WTC11 (cell line): ENCODE measurements at places on chromosomes 2 and 18. TPM values are rescaled to one million over a fixed set of nuclear protein-coding genes. Genes with fewer than 3 reads are reported as not detected.
A peak's percentile ranks its signal among the peaks of the same experiment; 100 is the strongest.

DNA sequence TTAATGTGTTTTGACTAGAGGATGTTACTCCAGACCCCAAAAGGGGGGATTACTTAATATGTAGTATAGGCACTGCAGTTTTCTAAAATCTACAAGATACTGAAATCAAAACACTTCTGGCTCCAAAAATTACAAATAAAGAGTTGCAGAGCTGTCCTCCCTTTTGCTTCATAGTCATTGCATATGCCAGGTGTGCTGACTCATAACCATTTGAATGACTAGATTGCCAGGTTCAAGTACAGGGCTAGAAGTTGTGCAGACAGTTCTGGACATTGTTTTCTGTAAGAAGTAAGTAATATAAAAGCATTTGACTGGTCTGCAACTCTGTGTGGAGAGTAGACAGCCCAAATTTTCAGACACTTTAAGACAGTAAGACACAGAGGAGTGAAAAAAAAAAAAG, 6.7 kb downstream of the CWC22 start:
- 0 out of 2 replicates have a peak overlapping the region, but pooled peaks have one; percentile 31 for H3K27ac ChIP-seq
- H3K4me3 ChIP-seq = no peak overlapping the region
- DNase-seq = no peak
- no peaks in the 10 kb centered on the region for H3K27me3 ChIP-seq

GRCh38 chr18:9335697-9336045, 1.1 kb downstream of the TWSG1 start:
- peaks cover 27% of the 10 kb centered on the region for H3K27me3 ChIP-seq
- H3K4me1 ChIP-seq = peaks cover 10% of the 10 kb centered on the region; the same call in 1 of the 2 replicates
- DNase-seq = no peak
- H3K36me3 ChIP-seq = peaks cover 12% of the 10 kb centered on the region
- H3K27ac ChIP-seq = no peak overlapping the region

- no peak for DNase-seq
- no peak overlapping the region for H3K27ac ChIP-seq
- H3K4me1 ChIP-seq = peaks cover 23% of the 10 kb centered on the region
Measured at GRCh38 chr2:35443087-35443486, 912.5 kb upstream of the CRIM1 start.

- no peak overlapping the region for H3K4me3 ChIP-seq
- peaks cover 4% of the 10 kb centered on the region for H3K4me1 ChIP-seq
Measured at GRCh38 chr2:105545730-105546627, 147.1 kb upstream of the FHL2 start.

- no peak overlapping the region for H3K27ac ChIP-seq
- peak overlapping the region; percentile 58 for H3K4me3 ChIP-seq
- H3K27me3 ChIP-seq = peaks cover 70% of the 10 kb centered on the region
Measured at GRCh38 chr2:172109988-172110811, 7.5 kb upstream of the DLX2 start.

The C1QL2 gene
- 0.55 to 1.0 TPM (median 0.71 TPM) in 3 replicates for total RNA-seq

The CRYGD gene
- 4.6 to 6.3 TPM (median 5.7 TPM) in 3 replicates for total RNA-seq

The EVA1A gene
- total RNA-seq = 3.2 to 4.1 TPM (median 3.3 TPM) in 3 replicates

DNA sequence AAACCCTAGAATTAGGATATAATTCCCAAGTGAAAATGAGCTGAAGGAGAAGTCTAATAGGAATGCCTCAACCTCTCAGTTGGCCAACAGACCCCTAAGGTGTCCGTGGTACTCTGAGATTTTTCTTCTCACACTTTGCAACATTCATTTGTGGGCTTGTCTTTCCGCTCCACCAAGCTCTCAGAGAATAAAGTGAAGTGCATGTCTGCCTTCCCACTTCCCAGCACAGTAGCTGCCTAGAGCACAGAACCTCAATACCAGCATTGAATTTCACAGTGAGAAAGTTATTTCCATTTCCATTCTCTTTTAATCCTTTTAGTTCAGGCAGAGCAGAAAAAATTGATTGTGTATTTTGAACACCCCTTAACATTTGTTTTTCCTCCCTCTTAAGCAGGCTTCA, 451.8 kb downstream of the TGIF1 start:
- H3K27me3 ChIP-seq = no peaks in the 10 kb centered on the region
- peaks cover 20% of the 10 kb centered on the region for H3K4me1 ChIP-seq
- no peak overlapping the region for H3K4me3 ChIP-seq
- no peak overlapping the region; the same call in 1 of the 2 replicates for H3K27ac ChIP-seq
- H3K36me3 ChIP-seq = no peaks in the 10 kb centered on the region

DNA sequence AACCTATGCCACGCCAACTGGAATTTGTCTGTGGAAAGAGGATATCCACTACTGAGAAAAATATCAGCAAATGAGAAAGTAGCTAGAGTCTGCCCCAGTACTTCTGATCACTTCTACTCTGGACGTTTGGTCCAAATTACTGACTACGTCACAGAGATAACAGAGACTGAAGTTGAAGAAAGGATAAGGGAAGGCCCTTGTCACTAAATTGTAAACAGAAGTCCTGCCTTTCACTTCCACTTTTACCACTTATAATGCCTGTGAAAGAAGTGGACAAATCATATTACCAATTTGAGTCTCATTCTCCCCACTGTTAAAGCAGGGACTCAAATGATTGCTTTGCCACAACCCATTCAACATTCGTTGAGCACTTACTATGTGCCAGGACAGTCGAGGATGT, 173.9 kb upstream of the ERBB4 start:
- H3K36me3 ChIP-seq = no peaks in the 10 kb centered on the region
- no peaks in the 10 kb centered on the region; the same call in 1 of the 2 replicates for H3K27me3 ChIP-seq
- H3K4me3 ChIP-seq = no peak overlapping the region
- H3K4me1 ChIP-seq = no peaks in the 10 kb centered on the region; the same call in 1 of the 2 replicates
- no peak for DNase-seq

DNA sequence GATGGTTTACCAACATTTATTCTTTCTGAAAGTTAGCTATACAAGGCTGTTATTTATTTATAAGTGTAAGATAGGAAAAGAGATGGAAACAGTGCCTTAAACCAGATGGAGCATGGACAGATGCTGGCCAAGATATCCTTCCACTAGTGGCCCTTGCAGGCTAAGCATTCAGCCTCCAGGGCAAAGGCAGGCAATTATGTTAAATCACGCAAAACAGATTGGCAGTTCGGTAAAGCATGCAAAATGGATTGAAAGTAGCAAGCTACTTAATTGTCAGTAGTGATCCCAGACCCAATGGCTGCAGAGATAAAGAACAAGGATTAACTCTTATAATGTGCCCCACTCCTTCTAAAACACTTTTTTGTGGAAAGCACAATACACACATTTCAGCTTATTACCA, 105.4 kb upstream of the MAP4K3 start:
- H3K27ac ChIP-seq = no peak overlapping the region
- no peak for DNase-seq
- H3K27me3 ChIP-seq = no peaks in the 10 kb centered on the region
- peaks cover 15% of the 10 kb centered on the region for H3K4me1 ChIP-seq

- no peak overlapping the region for H3K4me3 ChIP-seq
- DNase-seq = no peak
- H3K36me3 ChIP-seq = peaks cover 57% of the 10 kb centered on the region
- no peaks in the 10 kb centered on the region for H3K27me3 ChIP-seq
Measured at GRCh38 chr2:213306316-213306942, 22.2 kb downstream of the SPAG16 start.

- peaks cover 69% of the 10 kb centered on the region for H3K4me1 ChIP-seq
- H3K27me3 ChIP-seq = no peaks in the 10 kb centered on the region
- DNase-seq = no peak
- H3K36me3 ChIP-seq = peaks cover 26% of the 10 kb centered on the region
- peak overlapping the region; percentile 96 for H3K27ac ChIP-seq
- peak overlapping the region; percentile 53 for H3K4me3 ChIP-seq
Measured at GRCh38 chr2:47696478-47696831, 86.5 kb upstream of the MSH6 start.

GRCh38 chr2:158484892-158485556, 28.3 kb downstream of the PKP4 start:
- peaks cover 5% of the 10 kb centered on the region for H3K36me3 ChIP-seq
- no peak overlapping the region for H3K27ac ChIP-seq
- H3K27me3 ChIP-seq = no peaks in the 10 kb centered on the region
- no peak for DNase-seq
- no peak overlapping the region for H3K4me3 ChIP-seq

GRCh38 chr2:98517636-98518035, 73.0 kb downstream of the INPP4A start:
- no peaks in the 10 kb centered on the region for H3K27me3 ChIP-seq
- H3K4me3 ChIP-seq = no peak overlapping the region
- peaks cover 11% of the 10 kb centered on the region for H3K36me3 ChIP-seq
- H3K4me1 ChIP-seq = peaks cover 12% of the 10 kb centered on the region
- no peak for DNase-seq

DNA sequence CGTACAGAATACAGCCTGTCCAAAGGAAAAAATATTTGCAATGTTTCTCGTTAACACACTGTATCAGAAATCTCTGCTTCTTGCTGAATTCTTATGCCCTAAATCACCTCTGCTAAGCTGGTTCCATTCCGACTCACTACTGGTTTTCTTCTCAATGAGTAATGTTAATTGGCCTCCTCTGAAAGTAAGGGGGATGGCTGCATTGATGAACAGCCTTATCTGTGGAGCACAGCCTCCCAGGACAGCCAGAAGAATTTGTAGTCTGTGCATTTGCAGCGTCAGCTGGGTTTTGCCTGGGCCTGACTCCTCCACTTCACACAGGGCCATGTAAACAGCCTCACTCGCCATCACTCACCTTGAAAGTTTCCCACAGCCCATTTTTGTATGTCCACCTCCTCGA, 127.7 kb downstream of the RNF152 start:
- H3K36me3 ChIP-seq = no peaks in the 10 kb centered on the region
- no peaks in the 10 kb centered on the region for H3K27me3 ChIP-seq
- no peak for DNase-seq

The COL4A4 gene
- total RNA-seq = 1.9 to 3.1 TPM (median 1.9 TPM) in 3 replicates

- no peaks in the 10 kb centered on the region; the same call in 1 of the 2 replicates for H3K27me3 ChIP-seq
- H3K4me3 ChIP-seq = no peak overlapping the region
- no peak for DNase-seq
- no peak overlapping the region for H3K27ac ChIP-seq
Measured at GRCh38 chr18:58800582-58800981, 64.1 kb upstream of the ZNF532 start.

DNA sequence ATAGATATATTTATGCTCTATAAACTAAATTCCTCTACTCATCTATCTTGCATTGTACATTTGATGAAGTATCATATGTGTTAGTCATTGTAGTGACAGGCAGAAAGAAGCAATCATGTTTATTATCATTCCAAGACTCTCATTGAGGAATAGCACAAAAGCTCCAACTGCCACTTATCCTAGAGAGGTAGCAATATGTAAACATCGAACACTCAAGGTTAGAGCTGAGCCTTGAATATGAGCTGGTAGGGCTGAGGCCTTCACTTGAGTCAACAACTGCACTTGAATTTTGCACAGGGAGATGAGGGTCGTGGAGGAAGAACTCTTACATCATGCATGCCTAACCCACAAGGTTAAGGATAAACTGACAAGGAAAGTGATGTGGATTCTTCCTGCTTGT, 900.9 kb downstream of the CPS1 start:
- H3K4me3 ChIP-seq = no peak overlapping the region
- H3K27me3 ChIP-seq = no peaks in the 10 kb centered on the region
- H3K27ac ChIP-seq = no peak overlapping the region
- H3K4me1 ChIP-seq = peaks cover 14% of the 10 kb centered on the region

- no peaks in the 10 kb centered on the region for H3K27me3 ChIP-seq
- peak overlapping the region; percentile 15; the same call in 1 of the 2 replicates for H3K27ac ChIP-seq
- H3K4me3 ChIP-seq = no peak overlapping the region
- peaks cover 4% of the 10 kb centered on the region; the same call in 1 of the 2 replicates for H3K36me3 ChIP-seq
- peaks cover 32% of the 10 kb centered on the region for H3K4me1 ChIP-seq
- no peak for DNase-seq
Measured at GRCh38 chr2:205714058-205714776, 31.9 kb downstream of the NRP2 start.

- DNase-seq = no peak
- H3K4me1 ChIP-seq = no peaks in the 10 kb centered on the region
- H3K36me3 ChIP-seq = no peaks in the 10 kb centered on the region
- H3K27me3 ChIP-seq = no peaks in the 10 kb centered on the region
Measured at GRCh38 chr18:7234091-7234490, 3.2 kb downstream of the LRRC30 start.
